ENCODE measurements at places on chromosomes 16 and 17. TPM values are rescaled to one million over a fixed set of nuclear protein-coding genes. Genes with fewer than 3 reads are reported as not detected.

GRCh38 chr16:81973737-81974136 lies 37.5 kb downstream of the SDR42E1 start:
- no peak for DNase-seq

DNA sequence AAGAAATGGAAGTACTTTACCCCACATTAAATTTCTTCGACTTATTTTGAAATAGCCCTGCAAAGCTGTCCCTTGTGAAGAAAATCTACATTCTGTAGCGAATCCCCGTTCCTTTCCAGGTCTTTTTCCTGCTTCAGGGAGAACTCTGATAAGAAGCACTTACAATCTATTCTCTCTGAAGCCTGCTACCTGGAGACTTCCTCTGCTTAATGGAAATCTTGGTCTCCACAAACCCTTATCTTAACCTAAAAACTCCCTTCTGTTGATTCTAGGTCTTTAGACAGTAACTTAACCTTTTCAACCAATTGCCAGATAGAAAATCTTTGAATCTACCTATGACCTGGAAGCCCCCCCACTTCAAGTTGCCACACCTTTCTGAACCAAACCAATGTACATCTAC lies 1.6 kb upstream of the CYBC1 start:
- DNase-seq: no peak

- no peak for DNase-seq
Observed at GRCh38 chr16:13060932-13061331, 159.5 kb downstream of the SHISA9 start.

Gene TNFRSF17
- total RNA-seq: not detected

- DNase-seq: peak; percentile 46
Observed at GRCh38 chr17:80260791-80261158, at the start of gene RNF213. Gene RNF213, plus strand, starts transcription at chr17:80260852. Its CDS starts 2,830 bp downstream, at chr17:80263682.

Gene GRIN2A
- total RNA-seq: 1.7 TPM

Data from progenitor cell of endocrine pancreas (in vitro differentiated cells).